ENCODE measurements at places on chromosomes 12 and 14.

GRCh38 chr14:20905676-20906075 lies 14.5 kb downstream of the RNASE3 start:
- DNase-seq, result no peak

- no peak for DNase-seq
These were observed 34.7 kb downstream of the CYP46A1 start for GRCh38 chr14:99718811-99719192.

DNA sequence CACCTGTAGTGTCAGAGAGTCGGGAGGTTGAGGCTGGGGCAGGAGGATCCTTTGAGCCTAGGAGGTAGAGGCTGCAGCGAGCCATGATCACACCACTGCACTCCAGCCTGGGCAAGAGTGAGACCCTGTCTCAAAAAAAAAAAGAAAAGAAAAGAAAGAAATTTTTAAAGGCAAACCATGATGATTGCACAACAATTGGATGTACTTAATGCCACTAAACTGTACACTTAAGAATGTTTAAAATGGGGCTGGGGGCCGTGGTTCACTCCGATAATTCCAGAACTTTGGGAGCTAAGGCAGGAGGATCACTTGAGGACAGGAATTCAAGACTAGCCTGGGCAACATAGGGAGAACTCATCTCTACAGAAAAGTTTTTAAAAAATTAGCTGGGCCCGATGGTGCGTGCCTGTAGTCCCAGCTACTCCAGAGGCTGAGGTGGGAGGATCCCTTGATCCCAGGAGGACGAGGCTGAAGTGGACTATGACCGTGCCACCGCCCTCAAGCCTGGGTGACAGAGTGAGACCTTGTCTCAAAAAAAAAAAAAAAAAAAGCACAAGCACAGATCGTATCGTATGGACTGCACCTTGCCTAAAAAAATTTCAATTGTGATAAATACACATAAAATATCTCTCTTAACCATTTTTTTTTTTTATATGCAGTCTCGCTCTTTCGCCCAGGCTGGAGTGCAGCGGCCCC lies 32.7 kb downstream of the JAG2 start:
- DNase-seq, result no peak

- DNase-seq, result no peak
These were observed 518.7 kb upstream of the MGAT4C start for GRCh38 chr12:86774841-86775388.

DNA sequence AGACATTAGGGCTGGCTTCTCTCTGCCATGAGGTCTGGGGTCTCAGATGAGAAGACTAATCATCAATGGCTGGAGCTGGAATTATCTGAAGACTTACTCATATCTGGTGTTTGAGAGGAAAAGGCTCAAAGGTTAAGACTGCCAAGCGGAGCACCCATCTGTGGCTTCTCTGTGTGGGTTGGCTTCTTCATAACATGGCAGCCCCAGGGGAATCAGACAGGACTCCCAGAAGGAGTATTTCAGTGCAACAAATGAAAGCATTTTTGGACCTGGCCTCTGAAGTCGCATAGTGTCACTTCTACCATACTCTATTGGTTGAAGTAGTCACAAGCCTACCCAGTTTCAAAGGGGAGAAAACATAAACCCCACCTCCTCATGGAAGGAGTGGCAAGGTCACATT lies 171.8 kb upstream of the KRR1 start:
- DNase-seq, result no peak

DNA sequence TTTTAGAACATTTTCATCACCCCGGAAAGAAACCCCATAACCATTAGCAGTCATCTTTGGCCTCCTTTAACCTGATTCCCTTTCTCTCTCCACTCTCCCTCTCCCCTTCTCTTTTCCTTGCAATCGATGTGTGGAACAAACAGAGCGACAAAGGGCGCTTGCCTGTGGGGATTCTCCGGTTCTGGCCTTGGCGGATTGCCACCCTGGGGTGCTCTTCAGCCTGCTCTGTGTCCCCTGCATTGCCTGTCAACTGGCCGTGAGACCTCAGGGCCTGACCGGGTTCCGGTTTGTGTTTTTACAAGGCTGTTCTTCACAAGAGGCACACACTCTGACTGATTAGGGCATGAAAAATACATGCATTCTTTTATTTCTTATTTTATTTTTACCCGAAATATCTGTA lies 27.8 kb downstream of the LRTM2 start:
- DNase-seq, result no peak

DNA sequence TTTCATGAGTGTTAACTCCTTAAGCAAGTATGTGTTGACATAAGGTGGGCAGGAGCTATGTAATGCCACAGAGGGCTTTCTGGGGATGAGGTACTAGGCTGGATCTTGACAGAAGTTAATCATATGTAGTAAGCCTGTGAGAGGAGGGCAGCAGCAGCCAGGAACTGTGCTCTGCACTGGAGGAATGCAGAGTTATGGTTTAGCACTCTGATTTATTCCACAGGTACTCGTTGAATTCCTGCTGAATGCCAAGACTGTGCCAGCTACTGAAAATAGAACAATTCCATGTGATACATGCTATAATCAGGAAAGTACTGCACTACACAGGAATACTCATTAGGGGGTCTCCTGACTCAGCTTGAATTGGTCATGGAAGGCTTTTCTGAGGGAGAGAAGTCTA lies 58.7 kb downstream of the SUSD6 start:
- no peak for DNase-seq

DNA sequence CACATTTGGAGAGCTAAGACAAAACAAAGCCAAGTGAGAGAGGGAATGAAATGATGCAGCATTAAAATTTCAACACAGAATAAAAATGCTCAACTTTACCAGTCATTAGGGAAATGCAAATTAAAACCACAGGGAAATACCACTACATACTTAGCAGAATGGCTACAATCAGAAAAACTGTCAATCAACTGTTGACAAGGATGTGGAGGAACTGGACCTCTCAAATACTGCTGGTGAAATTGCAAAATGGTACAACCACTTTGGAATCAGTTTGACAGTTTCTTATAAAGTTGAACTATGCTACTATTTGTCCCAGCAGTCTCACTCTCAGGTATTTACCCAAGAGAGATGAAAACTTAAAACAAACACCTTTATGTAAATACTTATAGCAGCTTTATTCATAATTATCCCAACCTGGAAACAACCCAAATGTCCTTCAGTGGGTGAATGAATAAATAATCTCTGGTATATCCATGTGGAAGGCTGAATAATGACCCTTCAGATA lies 43.8 kb upstream of the KTN1 start:
- DNase-seq, result no peak

GRCh38 chr12:52358575-52359350 lies 8.5 kb downstream of the KRT85 start:
- DNase-seq, result no peak

DNA sequence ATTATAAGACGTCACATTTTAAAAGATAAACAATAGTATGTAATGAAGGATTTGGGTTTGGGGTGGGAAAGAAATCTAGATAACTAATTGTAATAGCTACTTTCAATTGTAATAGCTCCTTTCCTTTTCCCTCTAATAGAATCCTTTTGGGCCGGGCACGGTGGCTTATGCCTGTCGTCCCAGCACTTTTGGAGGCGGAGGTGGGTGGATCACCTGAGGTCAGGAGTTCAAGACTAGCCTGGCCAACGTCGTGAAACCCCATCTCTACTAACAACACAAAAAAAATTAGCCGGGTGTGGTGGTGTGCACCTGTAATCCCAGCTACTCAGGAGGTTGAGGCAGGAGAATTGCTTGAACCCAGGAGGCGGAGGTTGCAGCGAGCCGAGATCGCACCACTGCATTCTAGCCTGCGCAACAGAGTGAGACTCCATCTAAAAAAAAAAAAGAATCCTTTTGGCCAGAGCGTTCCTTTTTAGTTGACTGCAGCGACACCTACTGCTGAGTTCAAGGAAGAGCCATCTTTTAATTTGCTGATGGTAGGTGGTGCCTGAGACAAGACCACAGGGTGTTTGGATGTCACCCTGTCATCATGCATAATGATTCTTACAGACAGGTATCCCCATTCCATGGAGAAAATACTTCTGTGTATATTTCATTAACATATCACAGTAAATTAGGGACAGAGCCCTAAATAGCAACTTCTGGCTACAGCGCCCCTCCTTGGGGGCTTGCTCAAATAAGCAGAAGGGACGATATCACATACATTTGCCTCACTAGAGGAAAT lies 79.5 kb downstream of the ARMH4 start:
- peak; percentile 53 for DNase-seq
